ENCODE measurements at places on chromosomes 7 and 10. TPM values are rescaled to one million over a fixed set of nuclear protein-coding genes. Genes with fewer than 3 reads are reported as not detected.
A peak's percentile ranks its signal among the peaks of the same experiment; 100 is the strongest.

- no peak for DNase-seq
- no peaks in the 10 kb centered on the region for H3K27me3 ChIP-seq
- no peaks in the 10 kb centered on the region for H3K4me1 ChIP-seq
- no peaks in the 10 kb centered on the region for H3K36me3 ChIP-seq
- H3K4me3 ChIP-seq: no peak overlapping the region
These were observed 54.1 kb downstream of the RNLS start for GRCh38 chr10:88528806-88529570.

- H3K4me1 ChIP-seq: no peaks in the 10 kb centered on the region
- no peak overlapping the region for H3K4me3 ChIP-seq
- H3K27me3 ChIP-seq: no peaks in the 10 kb centered on the region
- DNase-seq: no peak
- no peaks in the 10 kb centered on the region for H3K36me3 ChIP-seq
These were observed 558.2 kb upstream of the GALNT17 start for GRCh38 chr7:70573696-70574095.

GRCh38 chr7:110522761-110523200, 568.1 kb upstream of the LRRN3 start:
- H3K27me3 ChIP-seq: no peaks in the 10 kb centered on the region
- no peak for DNase-seq
- no peak overlapping the region for H3K4me3 ChIP-seq
- H3K36me3 ChIP-seq: no peaks in the 10 kb centered on the region

DNA sequence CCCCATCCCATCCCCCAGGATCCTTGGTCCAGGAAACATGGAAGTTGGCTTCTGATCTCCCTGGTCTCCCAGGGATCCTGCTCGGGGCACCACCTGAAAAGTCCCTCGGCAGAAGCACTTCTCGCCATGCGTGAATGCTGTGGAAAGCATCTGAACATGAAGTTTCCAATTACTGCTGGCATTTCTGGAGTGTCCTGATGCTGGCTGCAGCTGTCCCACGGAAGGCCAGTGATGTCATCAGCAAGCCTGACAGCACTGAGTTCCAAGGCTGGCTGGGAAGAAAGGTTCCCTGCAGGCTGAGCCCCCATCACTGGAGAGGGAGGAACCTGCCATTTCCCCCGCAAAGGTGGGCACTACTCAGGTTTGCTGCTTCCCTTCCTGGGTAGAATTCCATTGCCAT, 71.4 kb downstream of the KCNMA1 start:
- no peak overlapping the region for H3K27ac ChIP-seq
- no peaks in the 10 kb centered on the region for H3K36me3 ChIP-seq
- DNase-seq: no peak

GRCh38 chr10:133451346-133451745, 2.4 kb upstream of the SCART1 start:
- no peak overlapping the region for H3K27ac ChIP-seq
- H3K36me3 ChIP-seq: no peaks in the 10 kb centered on the region
- no peak overlapping the region for H3K4me3 ChIP-seq
- no peaks in the 10 kb centered on the region for H3K4me1 ChIP-seq
- no peak for DNase-seq
- H3K27me3 ChIP-seq: no peaks in the 10 kb centered on the region

DNA sequence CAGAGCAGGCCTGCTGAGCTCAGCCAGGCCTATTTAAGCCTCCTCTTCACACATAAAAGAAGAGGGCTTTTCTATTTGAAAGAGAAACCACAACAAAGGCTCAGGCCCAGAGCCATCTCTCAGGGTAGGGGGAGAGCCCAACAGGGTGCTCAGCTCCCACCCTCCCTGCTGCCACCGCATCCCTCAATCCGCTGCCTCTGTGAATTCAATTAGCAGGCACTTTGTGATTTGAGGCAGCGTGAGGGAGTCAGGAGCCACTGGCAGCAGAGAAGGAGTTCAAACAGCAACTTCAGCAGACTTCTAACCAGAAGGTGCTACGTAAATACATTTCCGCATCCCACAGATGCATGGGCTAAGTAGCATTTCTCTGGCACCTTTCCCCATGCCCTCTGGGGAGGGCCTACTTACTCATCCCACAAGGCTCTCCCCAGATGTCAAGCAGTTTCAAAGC, 45.2 kb downstream of the LRRC20 start:
- no peaks in the 10 kb centered on the region for H3K27me3 ChIP-seq
- H3K4me1 ChIP-seq: peaks cover 8% of the 10 kb centered on the region
- DNase-seq: no peak
- H3K36me3 ChIP-seq: peaks cover 3% of the 10 kb centered on the region
- H3K4me3 ChIP-seq: no peak overlapping the region

DNA sequence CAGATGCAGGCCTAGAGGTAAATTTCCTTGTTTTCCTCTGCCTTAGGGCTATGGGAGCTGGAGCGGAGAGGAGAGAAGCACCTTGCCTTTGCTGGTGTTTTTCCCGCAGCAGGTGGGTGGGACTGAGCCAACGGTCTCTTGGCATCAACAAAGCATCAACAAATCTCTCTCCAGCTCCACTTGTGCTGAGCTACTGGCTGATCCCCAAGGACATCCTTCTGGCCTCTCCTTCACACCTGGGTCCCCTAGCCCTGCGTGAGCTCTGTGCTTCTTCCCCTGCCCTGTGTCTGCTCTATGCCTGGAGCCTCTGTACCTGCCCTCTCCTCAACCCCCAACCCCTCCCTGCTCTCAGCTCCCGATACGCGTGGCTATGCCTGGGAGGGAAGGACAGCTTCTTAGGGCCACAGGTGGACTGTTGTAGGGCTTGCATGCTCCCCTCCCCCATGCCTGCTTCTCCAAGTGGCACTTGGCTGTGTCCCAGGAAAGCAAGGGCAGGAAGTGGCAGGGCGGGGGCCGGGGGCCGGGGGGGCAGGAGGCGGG, 3.2 kb upstream of the CLDN4 start:
- peak overlapping the region; percentile 88 for H3K27ac ChIP-seq
- DNase-seq: peak; percentile 85

DNA sequence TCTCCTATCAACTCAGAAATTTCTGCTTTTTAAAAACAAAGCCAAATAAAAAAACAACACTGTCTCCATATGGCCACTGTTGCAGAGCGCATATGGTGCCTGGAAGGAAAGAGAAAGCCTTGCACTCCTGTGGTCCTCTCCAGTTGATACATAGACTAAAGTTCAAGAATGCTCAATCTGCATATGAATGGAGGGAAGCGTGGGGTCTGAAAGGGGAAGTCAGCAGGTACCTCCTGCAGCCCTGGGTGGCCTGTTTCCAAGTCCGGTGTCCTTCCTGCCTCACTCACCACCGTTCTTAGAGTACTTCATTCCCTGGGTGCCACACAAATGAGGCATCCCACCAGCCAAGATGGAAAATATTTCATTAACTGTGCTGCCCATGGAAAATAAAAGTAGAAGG, 138.3 kb upstream of the PALS2 start:
- H3K4me3 ChIP-seq: no peak overlapping the region
- no peak for DNase-seq
- H3K4me1 ChIP-seq: no peaks in the 10 kb centered on the region
- H3K27ac ChIP-seq: no peak overlapping the region
- H3K27me3 ChIP-seq: no peaks in the 10 kb centered on the region

DNA sequence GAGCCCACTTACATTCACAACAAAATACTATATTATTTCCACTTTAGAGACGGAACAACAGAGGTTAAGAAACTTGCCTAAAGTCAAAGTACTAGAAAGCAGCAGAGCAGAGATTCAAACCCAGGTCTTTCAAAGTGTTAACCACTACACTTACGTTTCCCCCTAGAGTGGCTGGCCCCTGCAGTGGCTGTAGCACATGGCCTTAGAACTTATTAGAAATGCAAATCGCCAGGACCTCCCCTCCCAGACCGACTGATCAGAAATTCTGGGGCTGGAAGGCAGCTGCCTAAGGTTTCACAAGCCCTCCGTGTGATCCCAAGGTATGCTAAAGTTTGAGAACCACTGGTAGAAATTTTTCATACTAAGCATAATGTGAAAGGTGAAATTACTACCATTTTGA, 8.1 kb downstream of the MPP7 start:
- H3K36me3 ChIP-seq: no peaks in the 10 kb centered on the region
- H3K27ac ChIP-seq: peak overlapping the region; percentile 22
- peaks cover 19% of the 10 kb centered on the region for H3K4me1 ChIP-seq
- no peak overlapping the region for H3K4me3 ChIP-seq
- H3K27me3 ChIP-seq: no peaks in the 10 kb centered on the region
- DNase-seq: no peak

GRCh38 chr7:98617051-98617959, at the start of gene NPTX2:
NPTX2 (plus strand) TSS chr7:98617285; CDS start chr7:98617462, 177 bp downstream.
- H3K4me3 ChIP-seq: peak within 1 kb of the TSS; percentile 31
- no peak for DNase-seq
- H3K27me3 ChIP-seq: peaks cover 43% of the 10 kb centered on the region
- no peaks in the 10 kb centered on the region for H3K36me3 ChIP-seq
- H3K27ac ChIP-seq: no peak within 1 kb of the TSS

DNA sequence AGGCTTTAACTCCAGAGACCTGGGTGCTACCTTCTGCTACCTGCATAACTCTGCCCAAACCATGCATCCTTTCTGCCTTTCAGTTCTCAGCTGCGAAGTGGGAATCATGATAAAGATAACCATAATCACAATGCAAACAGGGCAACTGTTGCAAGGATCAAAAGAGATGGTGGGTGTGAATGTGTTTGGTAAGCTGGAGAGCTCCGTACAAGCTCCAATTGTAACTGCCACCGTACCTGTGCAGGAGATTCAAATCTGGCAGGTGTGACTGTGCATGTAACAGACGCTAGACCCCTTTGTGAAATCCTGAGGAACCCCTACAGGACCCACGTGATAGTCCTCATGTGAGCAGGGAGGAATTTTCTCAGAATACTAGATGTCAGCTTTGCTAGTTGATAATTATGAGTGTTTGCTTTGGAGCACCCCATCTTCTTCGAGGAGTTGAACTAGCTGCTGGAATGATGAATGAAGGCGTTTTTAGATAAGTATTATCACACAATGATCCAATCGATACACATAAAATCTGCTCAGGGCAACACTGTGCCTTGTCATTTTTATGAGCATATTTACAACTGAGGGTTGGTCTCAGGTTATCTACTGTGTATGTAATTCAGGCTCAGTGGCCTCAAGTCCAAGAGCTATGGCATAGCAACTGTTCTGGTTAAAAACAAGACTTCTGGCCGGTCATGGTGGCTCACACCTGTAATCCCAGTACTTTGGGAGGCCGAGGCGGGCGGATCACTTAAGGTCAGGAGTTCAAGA, 15.4 kb upstream of the FRAT2 start:
- no peak overlapping the region for H3K27ac ChIP-seq
- no peaks in the 10 kb centered on the region for H3K4me1 ChIP-seq
- no peak for DNase-seq
- no peaks in the 10 kb centered on the region for H3K27me3 ChIP-seq

- H3K27ac ChIP-seq: no peak overlapping the region
- no peaks in the 10 kb centered on the region for H3K27me3 ChIP-seq
- H3K36me3 ChIP-seq: no peaks in the 10 kb centered on the region
- no peak for DNase-seq
These were observed 51.7 kb upstream of the KCNMA1 start for GRCh38 chr10:77689339-77689738.

- DNase-seq: no peak
- H3K4me3 ChIP-seq: no peak overlapping the region
- H3K27ac ChIP-seq: no peak overlapping the region
- H3K36me3 ChIP-seq: no peaks in the 10 kb centered on the region
These were observed 158.2 kb upstream of the PTPRZ1 start for GRCh38 chr7:121714559-121715303.

DNA sequence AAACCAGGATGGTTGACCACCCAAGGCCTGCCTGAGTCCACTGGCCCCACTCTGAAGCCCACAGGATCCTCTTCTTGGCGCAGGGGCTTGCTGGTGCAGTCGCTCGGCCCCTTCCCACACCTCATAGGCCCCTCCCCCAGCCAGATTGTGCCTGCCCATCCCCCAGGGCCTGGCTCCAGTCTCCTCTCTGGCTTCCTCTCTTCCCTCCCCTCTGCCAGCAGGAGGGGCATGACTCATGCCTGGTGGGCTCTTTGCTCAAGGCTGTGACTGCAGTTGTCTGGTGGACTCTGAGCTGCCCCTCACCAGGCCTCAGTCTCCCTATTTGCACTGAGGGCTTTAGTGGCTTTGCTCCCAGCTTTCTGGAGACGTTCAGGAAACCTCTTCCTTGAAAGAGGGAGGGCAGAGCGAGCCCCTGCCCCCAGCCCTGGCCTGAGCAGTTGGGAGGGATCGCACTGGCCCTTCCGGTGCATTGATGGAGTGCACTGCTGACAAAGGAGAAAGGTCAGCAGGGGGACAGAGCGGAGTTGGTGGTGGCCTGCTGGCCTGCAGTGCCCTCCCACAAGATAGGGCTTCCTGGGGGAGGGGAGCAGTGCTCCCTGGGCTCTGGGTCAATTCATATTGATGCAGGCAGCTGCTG, 60.7 kb downstream of the ZMIZ1 start:
- peak overlapping the region; percentile 27 for H3K27ac ChIP-seq
- peaks cover 79% of the 10 kb centered on the region for H3K4me1 ChIP-seq
- no peak for DNase-seq
- no peaks in the 10 kb centered on the region for H3K27me3 ChIP-seq

DNA sequence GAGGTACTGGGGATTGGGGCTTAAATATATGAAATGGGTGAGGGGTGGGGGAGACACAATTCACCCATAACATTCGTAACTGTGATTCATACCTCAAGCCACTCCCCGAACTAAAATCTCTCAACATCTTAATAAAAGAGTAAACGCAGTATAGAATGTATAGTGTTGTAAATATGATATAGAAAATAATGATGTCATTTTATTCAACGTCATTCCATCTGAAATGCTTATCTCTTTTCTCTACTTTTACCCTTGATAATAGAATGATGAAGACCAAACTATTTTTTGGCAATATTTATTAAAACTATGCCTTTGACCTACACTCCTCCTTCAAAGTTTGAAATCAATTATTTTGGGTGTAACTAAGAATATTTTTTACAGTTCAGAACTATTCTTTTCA, 36.4 kb downstream of the FRA10AC1 start:
- no peaks in the 10 kb centered on the region for H3K4me1 ChIP-seq
- no peak for DNase-seq
- H3K4me3 ChIP-seq: no peak overlapping the region
- H3K36me3 ChIP-seq: peaks cover 70% of the 10 kb centered on the region

- no peak for DNase-seq
- H3K4me3 ChIP-seq: no peak overlapping the region
- no peaks in the 10 kb centered on the region for H3K4me1 ChIP-seq
- H3K36me3 ChIP-seq: no peaks in the 10 kb centered on the region
- no peak overlapping the region for H3K27ac ChIP-seq
- no peaks in the 10 kb centered on the region for H3K27me3 ChIP-seq
These were observed 12.6 kb upstream of the SH2B2 start for GRCh38 chr7:102273749-102274712.

DNA sequence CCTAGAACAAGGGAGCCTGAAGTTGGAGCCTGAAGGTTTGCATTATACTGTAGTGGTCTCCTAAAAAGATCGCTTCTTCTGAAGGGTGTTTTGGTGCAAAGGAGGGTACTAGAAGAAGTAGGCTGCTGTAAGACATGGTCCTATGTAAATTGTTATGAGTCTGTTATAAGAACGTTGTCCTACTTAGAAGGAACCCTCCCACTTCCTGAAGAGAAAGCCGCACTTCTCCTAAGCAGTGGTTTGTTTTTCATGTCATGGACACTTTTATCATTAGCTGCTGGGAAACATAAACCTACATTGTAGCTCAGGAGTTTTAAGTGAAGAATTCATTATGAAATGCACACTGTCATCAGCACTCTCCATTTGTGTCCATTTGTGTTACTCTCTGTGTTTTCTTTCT, 129.1 kb upstream of the ITGB1 start:
- no peak for DNase-seq
- no peaks in the 10 kb centered on the region for H3K36me3 ChIP-seq
- no peaks in the 10 kb centered on the region for H3K4me1 ChIP-seq
- no peak overlapping the region for H3K4me3 ChIP-seq
- H3K27me3 ChIP-seq: no peaks in the 10 kb centered on the region

Gene ZNF107
- 4.3 TPM for total RNA-seq

Gene AGR2
- 93.0 TPM for total RNA-seq
